ENCODE measurements at places on chromosomes 12 and 14.

GRCh38 chr12:43884683-43885410, 49.0 kb downstream of the TMEM117 start:
- no peak for DNase-seq

- no peak for DNase-seq
These were observed 29.5 kb upstream of the TDRD9 start for GRCh38 chr14:103898711-103899110.

- no peak for DNase-seq
These were observed 74.8 kb upstream of the PYGL start for GRCh38 chr14:51019089-51019488.

- DNase-seq = no peak
These were observed 200.8 kb downstream of the DUSP6 start for GRCh38 chr12:89151536-89151935.

DNA sequence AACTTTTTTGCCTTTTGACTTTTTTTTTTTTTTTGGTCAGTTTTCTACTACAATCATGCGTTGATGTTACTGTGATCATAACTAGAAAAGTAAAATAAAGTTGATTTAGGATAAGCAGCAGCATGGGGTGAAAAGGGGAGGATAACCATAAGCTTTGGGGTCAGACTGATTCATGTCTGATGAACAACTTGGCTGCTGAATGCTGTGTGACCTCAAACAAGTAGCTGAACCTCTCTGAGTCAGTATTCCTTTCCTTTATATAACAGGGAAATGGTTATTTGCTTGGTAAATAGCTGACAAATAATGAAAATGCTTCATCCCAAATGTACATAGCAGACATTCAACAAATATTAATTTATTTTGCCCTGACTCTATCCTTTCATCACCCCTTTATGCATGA, 413.0 kb downstream of the VRK1 start:
- no peak for DNase-seq

DNA sequence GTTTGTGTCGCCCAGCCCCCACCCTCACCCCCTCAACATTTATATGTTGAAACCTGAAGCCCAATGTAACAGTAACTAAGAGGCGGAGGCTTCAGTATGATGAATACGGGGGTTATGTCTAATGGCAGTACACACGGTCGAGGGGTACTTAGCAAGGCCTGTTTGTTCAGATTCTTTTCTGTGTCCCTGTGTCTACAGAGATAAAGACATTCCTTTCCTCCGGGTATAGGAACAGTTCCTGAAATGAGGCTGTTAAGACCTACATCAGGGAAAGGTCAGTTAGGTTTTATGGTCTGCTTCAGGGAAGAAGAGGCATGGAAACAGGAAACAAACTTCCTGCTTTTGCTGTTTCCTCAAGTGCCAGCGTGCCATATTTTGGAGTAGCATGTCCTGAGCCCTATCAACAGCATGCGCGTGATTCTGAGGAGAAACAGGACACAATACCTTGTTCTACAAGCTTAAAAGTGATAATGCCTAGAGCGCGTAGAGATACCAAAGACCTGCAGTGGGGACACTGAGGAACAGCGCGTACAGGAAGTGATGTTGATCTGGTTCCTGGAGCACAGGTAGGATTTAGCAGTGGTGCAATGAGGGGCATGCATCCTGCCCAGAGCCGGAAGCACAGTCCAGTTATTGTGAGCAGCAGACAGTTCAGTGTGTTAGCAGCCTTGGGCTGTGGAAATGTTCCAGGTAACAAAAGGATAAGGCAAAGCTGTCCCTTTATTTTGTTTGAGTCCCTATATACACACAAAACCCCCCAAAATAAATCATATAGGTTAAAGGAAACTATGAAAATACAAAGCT, 47.2 kb downstream of the FGD4 start:
- DNase-seq = no peak

DNA sequence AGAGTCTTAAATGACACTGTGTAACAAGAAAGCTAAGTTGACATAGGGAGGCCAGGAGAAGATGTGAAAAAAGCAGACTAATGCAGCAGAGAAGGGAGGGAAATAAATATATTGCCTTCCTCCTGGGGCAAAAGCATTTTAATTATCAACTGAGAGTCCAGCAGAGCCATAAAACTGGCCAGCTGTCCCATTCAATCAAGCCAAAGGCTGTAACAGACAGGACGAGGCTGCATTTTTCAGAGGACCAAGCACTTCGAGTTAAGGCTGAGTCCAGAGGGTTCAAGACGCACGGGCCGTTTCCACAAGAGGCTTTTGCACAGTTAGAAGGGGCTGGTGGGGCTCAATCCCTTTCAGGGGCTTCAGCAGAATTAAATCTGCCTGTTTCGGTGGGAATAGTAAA, 20.4 kb downstream of the MAP3K9 start:
- DNase-seq = no peak

DNA sequence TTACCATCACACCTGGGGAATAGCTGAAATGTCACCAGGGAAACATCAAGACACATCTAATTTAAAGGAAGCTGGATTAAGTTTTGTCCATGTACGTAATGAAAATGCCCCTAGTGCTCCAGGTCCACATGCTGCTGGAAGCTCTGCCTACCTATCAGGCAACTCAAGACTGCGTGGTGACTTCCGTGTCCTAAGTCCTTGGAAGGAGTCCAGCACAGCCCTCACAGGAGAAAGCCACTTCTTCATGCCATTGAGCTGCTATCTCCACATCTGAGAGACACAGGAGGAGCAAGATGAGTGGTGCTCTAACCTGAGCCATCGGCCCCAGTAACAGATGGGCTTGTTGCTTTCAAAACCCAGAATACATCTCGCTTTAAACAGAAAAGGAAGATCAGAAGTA, 316.4 kb downstream of the DPF3 start:
- no peak for DNase-seq

- no peak for DNase-seq
These were observed 60.4 kb upstream of the GRIP1 start for GRCh38 chr12:66739266-66739665.

DNA sequence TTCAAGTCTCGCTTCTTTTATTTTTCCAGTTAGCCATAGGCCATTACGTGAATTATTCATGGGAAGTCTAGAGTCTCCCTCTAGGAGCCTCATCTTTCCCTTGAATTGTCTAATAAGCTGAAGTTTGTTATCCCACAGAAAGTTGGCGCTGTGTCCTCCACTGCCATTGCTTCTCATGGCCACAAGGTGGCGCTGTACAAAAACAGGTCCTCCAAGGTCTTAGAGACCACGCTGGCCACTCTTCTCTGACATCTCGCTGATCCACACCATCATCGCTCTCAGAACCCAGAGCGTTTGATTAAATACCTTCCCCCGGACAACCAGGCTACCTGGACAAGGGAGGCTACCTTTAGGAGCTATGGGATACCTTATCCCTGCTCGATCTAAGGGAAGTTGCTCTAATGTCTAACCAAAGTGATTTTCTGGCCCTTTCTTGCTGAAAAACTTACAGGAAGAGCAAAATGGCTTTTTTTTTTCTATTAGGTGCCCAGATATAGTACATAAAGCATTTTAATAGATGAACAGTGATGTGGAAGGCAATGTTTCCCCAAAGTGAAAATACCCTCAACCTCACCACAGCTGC, 110.0 kb downstream of the CCDC60 start:
- DNase-seq = no peak

DNA sequence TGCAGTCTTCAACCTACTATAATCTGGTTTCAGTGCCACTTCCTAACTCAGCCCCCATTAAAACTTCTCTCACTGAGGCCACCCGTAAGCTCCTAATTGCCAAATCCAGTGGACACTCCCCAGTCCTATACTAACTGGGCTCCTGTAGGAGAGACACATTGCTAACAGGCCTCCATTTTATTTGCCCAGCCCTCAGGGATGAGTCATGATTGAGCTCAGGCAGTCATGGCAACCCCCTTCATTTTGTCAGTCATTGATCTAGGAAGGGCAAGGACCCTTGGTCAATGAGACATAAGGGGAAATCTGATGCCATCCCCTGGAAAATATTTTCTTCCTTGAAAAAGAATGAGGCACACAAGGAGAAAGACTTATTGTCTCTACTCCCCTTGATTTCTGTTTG, 70.1 kb upstream of the HIF1A start:
- DNase-seq = no peak

DNA sequence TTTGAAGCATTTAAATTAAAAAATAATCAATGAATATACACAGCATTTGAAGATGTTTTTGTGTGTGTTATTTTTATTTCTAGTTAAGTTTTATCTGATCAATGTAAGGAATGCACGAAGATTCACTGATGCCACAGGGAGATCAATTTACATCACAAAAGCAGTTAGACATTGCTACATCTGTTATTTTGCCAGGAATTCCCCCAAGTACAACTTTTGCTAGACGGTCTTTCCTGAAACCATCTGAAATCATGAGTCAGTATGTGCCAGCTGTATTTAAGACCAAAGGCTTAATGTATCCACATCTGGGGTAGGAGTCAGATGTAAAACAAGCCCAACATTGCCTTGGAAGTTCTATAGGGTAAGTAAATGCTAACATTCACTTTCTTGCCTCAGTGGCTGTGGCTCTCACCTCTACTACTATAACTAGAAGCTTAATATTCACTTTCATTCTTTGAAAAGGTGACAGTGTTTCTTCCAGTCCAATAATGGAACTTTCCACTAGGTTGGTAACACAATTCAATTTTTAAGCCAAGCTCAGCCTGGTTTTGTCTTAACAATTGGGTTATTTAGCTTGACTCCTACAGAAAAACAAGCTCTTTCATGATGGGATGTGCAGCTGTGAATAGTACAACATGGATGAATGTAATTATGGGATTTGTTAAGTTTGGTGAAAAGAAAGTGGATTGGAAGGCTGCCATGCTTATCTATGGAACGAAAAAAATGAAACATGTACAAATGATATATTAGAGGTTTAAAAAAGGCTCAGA, 385.4 kb upstream of the TMEM132C start:
- DNase-seq = no peak

GRCh38 chr14:57189070-57189469, 79.6 kb downstream of the EXOC5 start:
- no peak for DNase-seq

GRCh38 chr12:90129366-90130030, 420.9 kb upstream of the ATP2B1 start:
- no peak for DNase-seq

DNA sequence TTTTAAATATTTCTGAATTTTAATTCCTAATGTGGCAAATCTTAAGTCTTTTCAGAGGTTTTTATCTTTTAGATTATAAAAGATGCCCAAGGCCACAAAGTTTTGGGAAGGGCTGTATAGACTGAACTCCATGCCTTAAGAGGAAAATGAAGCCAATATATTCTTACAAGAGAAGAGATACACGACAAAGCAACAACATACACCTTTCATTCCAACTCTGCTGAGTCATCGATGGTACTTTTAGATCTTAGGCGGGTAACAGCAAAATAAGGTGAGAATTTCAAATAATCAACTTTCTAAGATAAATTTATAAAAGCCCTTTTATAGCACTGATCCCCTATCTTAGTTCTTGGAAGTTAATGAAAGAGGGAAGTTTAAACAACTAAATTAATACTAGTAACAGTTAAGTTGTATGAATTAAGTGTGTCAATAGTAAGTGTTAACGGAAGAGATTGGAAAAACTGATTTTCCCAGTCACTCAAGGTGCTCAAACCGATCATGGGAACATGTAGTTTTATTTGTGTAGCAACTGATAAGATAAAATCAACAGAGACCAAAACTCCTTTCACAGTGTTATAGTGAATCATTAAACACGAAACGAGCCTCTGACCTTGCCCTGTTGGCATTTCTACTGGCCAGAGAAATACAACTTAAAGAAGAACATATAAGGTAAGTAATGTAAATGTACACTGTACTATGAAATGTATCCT, 18.8 kb upstream of the PIK3C2G start:
- no peak for DNase-seq

- DNase-seq = no peak
These were observed 154.4 kb upstream of the MAX start for GRCh38 chr14:65256714-65257113.

DNA sequence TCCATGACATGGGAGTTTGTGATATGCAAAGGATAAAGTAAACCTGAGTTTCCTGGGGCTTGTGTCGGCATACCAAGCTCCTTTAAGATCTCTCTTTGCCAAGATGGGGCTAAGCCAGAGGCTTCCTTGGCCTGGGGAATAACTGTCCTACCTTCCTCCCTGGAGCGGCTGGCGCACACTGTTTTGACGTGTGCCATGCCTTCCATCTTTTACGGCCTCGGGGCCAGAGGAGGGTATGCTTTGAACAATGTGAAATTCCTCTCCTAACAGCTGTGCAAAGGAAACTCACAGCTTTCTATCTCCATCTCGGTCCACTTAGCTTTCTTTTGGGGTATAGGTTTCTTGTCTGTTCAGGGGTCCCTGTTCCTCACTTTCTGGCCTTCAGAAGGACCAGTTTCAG, 55.2 kb downstream of the NTF3 start:
- no peak for DNase-seq

DNA sequence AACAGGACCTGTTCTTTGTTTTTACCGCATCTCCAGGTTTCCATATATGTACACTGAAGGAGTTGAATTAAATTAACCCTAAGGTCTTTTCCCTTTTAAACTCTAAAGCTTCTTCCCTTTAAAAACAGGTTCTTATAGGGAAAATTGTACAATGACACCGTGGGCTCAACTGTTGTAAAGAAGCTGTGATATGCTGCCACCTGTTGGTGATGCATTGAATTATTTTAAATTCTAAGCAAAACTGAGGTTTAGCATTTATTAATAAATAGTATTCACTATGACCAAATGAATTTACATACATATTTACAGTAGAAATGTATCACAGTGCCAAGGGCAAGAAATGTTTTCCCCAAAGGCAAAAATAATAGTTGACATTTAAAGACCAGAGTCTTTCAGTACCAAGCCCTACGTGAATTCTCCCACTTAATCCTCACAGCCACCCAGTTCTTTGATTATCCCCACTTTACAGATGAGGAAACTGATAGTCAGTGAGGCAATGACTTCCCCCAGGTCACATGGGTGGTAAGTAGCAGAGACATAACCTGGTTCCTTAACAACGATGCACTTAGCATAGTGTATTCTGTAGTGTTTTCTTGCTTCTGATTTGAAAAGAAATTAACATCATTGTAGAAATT, 35.7 kb upstream of the TMEM263 start:
- no peak for DNase-seq

- no peak for DNase-seq
These were observed 20.3 kb upstream of the FOXG1 start for GRCh38 chr14:28746247-28746646.

DNA sequence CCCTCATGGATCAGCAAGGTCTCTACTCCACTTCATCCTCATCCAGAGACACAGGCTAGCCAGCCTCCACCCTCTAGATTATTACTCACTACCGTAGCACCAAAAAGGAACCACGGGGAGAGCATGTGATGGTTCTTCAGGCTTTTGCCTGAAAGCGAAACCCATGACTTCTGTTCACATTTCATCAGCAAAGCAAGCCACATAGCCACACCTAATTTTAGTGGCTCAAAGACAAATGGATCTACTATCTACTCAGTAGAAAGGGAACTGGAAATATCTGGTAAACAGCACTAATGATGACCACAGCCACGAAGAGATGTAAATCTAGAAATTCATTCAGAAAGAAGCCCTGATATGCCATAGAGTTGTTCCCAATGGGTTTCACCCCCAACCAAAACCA, 51.4 kb downstream of the VCPKMT start:
- no peak for DNase-seq

All from cortex of kidney (tissue), 1 donor.